Stomach (tissue), 19 donors: ENCODE measurements at places on chromosomes 3 and 15. TPM values are rescaled to one million over a fixed set of nuclear protein-coding genes. Genes with fewer than 3 reads are reported as not detected.

The FGF7 gene
- total RNA-seq, result 24.1 TPM

The CHRNA7 gene
- total RNA-seq, result 75.3 TPM

The C3orf38 gene
- 45.0 TPM for total RNA-seq

The LRRIQ4 gene
- total RNA-seq, result 4.6 TPM

The KLHL40 gene
- not detected for total RNA-seq

The MOBP gene
- total RNA-seq, result not detected

The FMN1 gene
- total RNA-seq, result 29.3 TPM

The DNAJA4 gene
- total RNA-seq, result not detected

The SERPINI1 gene
- total RNA-seq, result 5.9 TPM

The MEX3B gene
- not detected for total RNA-seq

The NR1I2 gene
- total RNA-seq, result not detected

DNA sequence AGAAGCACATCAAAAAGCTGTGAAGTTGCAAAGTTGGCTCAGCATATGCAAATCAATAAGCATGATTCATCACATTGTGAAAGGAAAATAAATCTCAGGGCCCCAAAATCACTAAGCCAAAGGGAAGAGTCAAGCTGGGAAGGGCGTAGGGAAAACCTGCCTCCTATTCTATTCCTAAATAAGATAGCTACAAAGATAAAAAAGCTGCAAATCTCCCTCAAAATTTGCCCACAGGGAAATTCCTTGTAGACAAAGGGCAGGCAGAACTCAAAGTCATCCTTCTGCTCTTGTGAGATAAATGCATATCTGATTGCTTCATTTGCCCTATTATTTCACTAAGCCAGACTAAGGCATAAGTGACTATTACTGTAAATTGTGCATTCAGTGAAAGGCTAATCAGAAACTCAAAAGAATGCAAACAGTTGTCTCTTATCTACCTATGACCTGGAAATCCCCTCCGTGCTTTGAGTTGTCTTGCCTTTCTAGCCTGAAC is 30.5 kb upstream of the CCNL1 start:
- no peak for DNase-seq

DNA sequence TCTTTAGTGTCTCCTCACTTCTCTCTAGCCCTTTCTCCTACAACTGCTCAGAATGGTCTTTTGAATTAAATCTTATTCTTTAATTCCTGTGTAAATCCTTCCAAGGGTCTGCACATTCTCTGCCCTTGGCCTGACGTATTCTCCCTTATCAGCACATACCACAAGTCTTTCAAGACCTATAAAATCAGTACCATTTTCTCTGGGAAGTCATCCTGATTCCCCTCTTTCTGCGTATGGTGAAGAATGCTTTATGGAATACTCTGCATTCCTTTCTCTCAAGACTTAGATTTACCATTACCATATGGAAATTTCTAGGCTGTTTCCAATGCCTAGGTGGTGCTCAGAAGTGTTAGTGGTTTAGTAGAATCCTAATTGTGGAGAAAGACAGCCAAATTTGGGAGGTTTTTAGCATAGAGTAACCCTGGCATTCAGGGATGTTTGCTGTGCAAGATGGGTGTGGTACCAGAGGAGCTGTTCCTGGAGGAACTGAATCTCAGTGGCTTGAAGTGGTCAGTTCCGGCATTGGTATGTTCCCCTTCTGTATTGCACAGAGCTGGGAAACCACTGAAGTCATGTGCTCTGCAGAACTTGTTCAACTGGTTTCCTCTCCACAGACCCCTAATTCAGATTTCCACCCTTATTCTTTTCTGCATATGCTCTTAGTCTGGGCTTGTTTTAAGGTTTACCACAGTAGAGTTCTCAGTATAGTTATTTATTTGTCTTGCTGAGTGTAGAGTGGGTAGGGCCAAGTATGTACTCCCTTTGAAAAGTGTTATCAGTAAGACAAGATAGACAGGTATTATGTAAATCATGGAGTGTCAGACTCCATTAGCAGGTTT is 24.5 kb downstream of the IQGAP1 start:
- peak; percentile 59 for DNase-seq

GRCh38 chr3:30680789-30681648 is 74.6 kb downstream of the TGFBR2 start:
- DNase-seq, result no peak

GRCh38 chr3:156395961-156396710 is 158.8 kb downstream of the SSR3 start:
- no peak for DNase-seq

DNA sequence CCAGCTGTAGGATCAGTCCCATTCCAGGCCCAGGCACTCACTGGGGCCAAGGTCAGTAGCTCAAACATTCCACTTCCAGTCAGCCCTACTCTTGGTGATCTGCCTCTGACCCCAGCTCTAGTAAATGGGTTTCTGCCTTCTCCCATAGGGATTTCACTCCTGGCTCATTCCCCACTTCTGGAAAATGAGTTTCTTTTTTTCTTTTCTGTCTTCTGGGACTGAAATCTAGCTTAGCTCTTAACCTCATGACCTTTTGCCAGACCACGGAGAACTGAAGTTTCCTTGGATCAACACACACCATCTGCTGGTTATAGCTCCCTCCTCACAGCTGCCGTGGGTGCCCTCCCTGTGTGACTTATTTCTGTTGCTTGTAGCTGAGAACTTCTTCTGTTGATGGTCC is 21.3 kb downstream of the MME start:
- DNase-seq, result no peak

- no peak for DNase-seq
Observed at GRCh38 chr15:68348081-68348480, 70.5 kb downstream of the FEM1B start.

DNA sequence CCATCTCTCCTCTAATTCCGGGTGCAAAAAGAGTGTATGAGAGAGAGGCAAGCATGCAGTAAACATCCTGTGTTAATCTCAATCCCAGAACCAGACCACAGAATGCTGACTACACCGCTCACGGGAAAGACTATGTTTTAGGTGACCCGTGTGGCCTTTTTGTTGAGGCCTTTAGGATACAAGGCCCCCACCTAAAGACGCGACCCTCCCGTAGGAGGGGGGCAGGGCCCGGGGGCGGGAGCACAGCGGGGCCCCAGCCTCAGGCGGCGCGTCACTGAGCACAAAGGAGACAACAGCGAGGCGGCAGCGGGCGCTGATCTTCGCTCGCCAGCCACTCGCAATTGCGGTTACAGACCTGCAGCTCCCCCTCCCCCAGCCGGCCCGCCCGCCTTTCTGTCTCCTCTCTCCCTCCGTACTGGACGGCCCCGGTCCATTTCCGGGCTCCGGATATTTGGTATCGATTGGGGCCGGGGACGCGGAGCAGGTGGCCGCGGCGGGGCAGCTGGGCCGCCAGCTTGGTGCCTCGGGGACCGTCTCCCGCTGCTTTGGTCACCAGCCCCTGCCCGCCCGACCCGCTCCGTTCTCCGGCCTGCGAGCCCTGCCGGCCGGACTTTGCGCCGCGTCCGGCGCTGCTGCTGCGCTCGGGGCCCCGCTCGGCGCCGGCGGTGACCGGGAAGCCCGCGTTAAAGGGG is at the start of gene CCDC50:
Gene CCDC50 (plus strand): TSS at position 433 of the 692 bp plus-strand sequence. CDS start 281 bp downstream, outside the sequence.
- peak; percentile 94 for DNase-seq

- DNase-seq, result peak; percentile 45
Observed at GRCh38 chr15:43776101-43776717, 557 bp downstream of the ELL3 start.

DNA sequence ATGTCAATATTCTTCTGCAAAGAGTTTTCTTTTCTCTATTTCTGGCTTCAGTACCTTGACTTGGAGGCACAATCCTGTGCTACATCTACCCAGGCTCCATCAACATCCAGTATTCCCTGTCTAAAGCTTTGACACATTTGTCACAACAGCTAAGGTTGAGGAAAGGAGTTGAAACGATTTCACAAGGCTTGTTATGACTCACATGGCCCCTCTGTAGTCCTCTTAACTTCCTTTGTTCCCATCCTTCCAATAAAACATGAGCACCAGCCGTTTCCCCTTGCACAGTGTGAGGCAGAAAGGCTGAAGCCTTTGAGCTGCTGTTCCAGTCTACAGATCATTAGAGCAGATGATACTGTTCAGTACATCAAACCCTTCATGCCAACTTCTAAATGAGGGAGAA is 163.0 kb upstream of the TMCO5A start:
- DNase-seq, result no peak

GRCh38 chr3:188728371-188728896 is 443.3 kb upstream of the TPRG1 start:
- no peak for DNase-seq

DNA sequence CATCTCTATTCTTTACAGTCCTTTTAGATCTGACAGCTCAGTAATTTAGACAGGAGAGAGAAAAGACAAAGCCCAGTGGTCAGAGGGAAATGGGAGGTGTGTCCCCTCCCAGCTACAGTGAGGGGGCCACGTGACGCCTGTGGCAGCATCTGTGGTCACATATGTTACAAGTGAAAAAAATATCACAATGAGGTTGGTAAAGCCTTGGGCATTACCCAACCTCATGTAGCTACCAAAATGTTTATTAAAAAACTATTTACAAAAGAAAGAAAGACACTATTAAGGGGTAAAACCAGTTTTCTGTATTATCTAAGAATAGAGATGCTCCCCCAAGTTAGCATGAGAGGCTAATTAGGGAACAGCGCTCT is 42.9 kb upstream of the PLCL2 start:
- DNase-seq, result peak; percentile 26

DNA sequence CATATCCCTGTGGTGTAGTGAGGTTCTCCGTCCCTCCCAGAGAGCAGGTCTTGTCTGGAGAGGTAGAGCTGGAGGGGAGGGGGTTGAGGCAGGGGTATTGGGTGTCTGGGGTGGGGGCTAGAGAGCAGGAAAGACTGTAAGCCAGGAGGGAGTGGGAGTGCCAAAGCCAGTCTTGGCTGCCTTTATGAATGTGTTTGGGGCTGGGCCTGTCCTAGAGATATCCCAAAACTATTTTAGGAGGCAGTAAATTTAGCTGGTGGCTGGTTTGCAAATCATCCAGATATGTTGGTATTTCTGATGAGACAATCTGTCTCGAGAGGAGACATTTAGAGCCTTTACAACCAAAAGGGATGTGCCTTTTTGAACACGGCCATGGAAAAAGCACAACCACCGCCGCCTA is 166.6 kb downstream of the TLE3 start:
- DNase-seq, result no peak

- no peak for DNase-seq
Observed at GRCh38 chr15:87919064-87919463, 337.5 kb downstream of the NTRK3 start.

GRCh38 chr3:171113716-171114115 is 87.2 kb upstream of the SLC2A2 start:
- DNase-seq, result no peak

- peak; percentile 26 for DNase-seq
Observed at GRCh38 chr3:158095111-158095813, 11.0 kb downstream of the SHOX2 start.

GRCh38 chr3:190425833-190426232 is 23.9 kb downstream of the TMEM207 start:
- no peak for DNase-seq

DNA sequence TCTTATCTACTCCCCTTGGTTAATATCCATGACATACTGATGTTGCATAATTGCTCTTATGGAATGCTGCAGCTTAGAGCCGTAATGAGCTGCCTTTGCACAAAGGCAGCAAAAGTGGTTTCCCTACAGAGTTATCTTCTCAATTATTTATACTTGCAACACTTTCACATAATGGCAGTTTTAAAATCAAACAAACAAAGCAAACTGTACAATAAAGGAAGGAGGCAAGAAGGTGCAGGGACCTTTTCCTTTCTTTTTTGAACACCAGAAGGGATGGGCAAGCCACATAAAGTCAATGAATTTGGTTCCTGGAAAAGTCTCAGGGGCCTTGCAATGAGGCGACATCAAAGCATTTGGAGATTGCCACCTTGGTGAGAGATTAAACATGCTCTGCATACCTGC is 188.0 kb downstream of the MEIS2 start:
- no peak for DNase-seq

DNA sequence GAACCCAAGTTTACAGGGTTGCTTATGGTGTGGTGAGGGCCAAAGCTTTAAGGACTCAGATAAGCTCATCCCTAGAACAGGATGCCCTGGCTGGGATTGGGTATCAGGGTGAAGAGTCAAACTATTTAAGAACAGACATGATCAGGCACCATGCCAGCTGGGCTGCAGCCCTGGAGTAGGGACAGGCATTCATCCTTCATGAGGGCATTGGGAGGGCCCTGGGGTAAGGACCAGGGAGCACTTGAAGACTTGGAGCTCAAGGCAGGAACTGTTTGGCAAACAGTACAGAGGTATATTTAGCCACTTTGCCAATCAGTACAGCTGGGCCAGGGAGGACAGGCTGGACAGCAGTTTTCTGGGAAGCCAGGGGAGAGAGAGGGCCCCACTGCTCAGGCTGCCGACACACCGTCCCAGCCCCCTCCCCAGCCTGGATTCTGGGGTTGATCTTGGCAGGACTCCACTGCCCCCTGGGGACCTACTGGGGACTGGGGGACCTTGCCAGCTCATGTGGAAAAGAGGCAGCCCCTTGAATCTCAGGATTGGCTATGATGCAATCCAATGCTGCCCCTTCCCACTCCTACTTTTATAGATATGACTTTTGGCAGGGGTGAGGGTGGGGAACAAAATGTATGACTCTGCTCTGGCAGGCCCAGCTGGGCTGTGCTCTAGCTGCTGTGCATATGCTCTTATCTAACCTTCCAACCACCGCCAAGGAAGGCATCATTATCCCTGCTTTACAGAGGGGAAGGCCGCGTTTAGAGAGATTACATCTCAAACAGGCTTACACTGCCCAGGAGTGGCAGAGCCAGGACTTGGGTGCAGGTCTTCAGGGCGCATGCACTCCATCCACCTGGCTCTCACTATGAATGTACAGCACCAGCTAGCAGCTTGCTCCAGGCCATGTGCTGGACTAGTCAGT is 2.3 kb downstream of the PLA2G4E start:
- peak; percentile 14 for DNase-seq
